ENCODE measurements at places on chromosomes 13 and 19. TPM values are rescaled to one million over a fixed set of nuclear protein-coding genes. Genes with fewer than 3 reads are reported as not detected.

DNA sequence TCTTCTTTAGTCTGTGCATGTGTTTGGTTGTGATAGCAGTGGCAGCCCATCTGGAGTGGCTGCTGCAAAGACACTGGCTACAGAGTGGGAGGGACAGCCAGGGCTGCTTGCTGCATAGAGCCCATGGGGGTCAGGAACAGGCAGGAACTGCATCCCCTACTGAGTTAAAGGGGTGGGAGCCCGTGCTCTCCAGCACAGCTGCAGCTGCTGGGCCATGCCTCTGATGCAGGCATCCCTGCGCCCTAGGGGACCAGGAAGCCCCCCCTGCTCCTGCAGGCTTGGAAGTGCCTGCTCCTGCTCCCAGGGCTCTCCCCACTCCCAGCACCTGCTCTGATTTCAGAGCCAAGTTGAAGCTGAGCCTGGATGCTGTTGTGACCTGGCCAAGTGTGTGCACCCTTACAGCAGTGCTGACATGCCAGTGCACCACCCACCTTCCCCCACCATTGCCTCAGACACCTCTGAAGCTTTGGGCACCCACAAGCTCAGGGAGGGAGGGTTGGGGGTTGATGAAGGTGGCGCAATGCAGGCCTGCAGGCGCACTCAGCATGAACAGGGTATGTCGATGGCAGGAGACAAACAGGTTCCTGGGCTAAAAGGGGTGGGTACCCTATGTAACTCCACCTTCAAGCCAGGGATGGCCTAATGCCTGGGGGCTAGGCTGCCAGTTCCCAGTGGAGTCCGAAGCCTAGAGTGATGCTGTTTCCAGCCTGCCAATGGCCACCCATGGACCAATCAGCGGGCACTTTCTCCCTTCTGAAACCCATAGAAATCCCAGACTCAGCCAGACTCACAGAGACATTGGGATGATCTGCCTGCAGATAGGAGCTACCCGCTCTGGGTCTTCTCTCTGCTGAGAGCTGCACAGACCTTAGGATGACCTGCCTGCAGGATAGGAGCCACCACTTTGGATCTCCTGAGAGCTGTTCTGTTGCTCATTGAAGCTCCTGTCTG is 919.9 kb upstream of the MIR17HG start:
- H3K4me1 ChIP-seq: no peaks in the 10 kb centered on the region
- H3K27ac ChIP-seq: no peak overlapping the region
- no peaks in the 10 kb centered on the region for H3K27me3 ChIP-seq
- H3K4me3 ChIP-seq: no peak overlapping the region
- DNase-seq: no peak

GRCh38 chr13:66842766-66843165 is 387.4 kb downstream of the PCDH9 start:
- DNase-seq: no peak
- no peak overlapping the region for H3K4me3 ChIP-seq
- no peak overlapping the region for H3K27ac ChIP-seq
- no peaks in the 10 kb centered on the region for H3K4me1 ChIP-seq

DNA sequence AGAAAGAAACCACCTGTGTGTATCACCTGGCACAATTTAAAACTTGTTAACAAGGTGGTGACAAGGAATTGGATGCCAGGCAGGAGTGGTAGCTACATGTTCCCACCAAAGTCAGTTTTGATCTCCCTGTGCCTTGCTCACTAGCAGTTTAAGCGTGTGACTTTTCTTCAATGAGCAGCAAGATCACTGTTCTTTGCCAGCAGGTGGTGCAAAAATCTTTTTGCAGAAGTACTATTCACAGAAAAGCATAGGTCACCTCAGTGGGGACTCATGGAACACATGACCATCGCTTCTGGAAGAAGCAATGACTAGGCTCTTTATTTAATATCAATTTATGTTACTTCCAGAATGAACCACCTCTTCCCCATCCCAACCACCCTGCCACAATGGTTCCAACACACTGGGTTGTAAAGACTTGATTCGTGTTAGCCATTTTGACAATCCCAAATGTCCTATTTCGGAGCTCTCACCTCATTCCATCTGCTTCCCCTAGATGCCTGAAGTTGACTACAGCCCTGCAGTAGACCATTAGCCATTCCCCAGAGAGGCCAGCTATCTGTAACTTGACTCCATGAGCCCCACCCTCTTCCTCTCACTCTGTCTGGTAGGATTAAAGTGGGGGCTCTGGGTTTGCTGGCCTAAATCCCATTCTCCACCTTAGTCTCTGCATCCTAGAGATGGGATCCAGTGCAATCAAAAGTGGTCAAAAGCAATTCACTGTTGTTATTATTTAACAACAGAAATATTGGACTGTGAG is 59.1 kb upstream of the TNFRSF19 start:
- H3K36me3 ChIP-seq: no peaks in the 10 kb centered on the region
- DNase-seq: no peak
- H3K27me3 ChIP-seq: no peaks in the 10 kb centered on the region
- peak overlapping the region; percentile 62 for H3K27ac ChIP-seq
- H3K4me3 ChIP-seq: no peak overlapping the region

- H3K4me1 ChIP-seq: no peaks in the 10 kb centered on the region
- H3K27ac ChIP-seq: no peak overlapping the region
- H3K4me3 ChIP-seq: no peak overlapping the region
- DNase-seq: no peak
Measured at GRCh38 chr13:32976056-32976805, 40.0 kb upstream of the KL start.

DNA sequence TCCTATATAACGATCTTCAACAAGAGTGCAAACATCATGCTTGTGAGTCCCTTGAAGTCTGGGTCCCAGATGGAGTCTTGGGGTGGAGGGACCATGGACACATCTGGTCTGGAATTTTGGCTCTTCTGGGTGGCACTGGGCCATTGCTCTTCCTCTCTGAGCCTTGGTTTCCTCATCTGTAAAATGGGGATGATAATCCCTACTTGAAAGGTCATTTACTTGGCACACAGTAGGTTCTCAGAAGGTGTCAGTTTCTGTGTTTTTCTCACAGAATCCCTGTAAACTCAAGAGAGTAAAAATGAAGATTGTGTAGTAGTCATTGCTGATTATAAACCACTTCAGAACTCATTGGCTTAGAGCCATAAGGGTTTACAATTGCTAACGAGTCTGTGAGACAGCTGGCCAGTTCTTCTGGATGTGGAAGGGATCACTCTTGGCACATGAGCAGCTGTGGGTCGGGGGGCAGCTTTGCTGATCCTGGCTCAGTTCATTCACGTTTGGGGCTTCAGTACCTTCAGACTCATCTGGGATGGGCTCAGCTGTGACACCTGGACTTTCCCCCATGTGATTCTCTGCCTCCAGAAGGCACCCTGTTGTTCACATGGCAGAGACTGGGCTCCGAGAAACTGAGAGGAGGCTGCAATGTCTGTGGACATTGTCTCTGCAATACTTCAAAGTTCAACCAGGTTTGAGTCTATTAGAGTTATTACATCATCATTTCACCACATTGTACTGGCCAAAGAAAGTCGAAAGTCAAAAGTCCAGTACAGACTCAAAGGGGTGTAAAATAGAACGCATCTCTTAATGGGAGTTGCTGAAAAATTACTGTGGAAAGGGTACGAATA is 7.8 kb downstream of the CYP4F12 start:
- no peak overlapping the region for H3K4me3 ChIP-seq
- DNase-seq: no peak
- H3K36me3 ChIP-seq: no peaks in the 10 kb centered on the region
- H3K4me1 ChIP-seq: no peaks in the 10 kb centered on the region
- no peak overlapping the region for H3K27ac ChIP-seq

DNA sequence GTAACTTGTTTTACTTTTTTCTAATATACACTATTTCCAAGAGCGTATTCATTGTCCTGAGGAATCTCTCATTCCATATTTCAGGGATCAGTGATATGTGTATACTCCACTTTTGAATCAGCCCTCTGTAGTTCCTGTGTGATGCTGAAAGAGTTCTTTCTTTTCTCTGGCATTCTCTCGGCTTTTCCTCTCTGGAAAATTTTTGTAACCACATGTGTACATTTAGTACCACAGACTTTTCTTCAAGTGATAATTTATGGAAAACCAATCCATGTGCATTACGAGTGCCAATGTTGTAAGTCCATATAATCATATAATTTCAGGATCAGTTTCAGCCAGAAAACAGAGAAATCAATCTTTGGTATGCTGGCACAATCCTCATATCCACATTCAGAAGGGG is 102.2 kb upstream of the MBNL2 start:
- H3K27me3 ChIP-seq: no peaks in the 10 kb centered on the region
- no peak for DNase-seq
- H3K4me1 ChIP-seq: peaks cover 42% of the 10 kb centered on the region
- H3K27ac ChIP-seq: no peak overlapping the region

GRCh38 chr19:5645409-5645808 is 22.5 kb downstream of the SAFB start:
- H3K27ac ChIP-seq: no peak overlapping the region
- no peaks in the 10 kb centered on the region for H3K27me3 ChIP-seq
- peaks cover 14% of the 10 kb centered on the region for H3K4me1 ChIP-seq
- DNase-seq: no peak
- peaks cover 61% of the 10 kb centered on the region for H3K36me3 ChIP-seq

DNA sequence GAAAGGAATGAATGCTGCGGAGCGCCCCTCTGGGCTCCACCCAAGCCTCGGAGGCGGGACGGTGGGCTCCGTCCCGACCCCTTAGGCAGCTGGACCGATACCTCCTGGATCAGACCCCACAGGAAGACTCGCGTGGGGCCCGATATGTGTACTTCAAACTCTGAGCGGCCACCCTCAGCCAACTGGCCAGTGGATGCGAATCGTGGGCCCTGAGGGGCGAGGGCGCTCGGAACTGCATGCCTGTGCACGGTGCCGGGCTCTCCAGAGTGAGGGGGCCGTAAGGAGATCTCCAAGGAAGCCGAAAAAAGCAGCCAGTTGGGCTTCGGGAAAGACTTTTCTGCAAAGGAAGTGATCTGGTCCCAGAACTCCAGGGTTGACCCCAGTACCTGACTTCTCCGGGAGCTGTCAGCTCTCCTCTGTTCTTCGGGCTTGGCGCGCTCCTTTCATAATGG is 8.6 kb downstream of the PDX1 start:
- no peak overlapping the region for H3K4me3 ChIP-seq
- H3K27ac ChIP-seq: no peak overlapping the region
- H3K4me1 ChIP-seq: no peaks in the 10 kb centered on the region
- no peaks in the 10 kb centered on the region for H3K36me3 ChIP-seq
- no peak for DNase-seq

DNA sequence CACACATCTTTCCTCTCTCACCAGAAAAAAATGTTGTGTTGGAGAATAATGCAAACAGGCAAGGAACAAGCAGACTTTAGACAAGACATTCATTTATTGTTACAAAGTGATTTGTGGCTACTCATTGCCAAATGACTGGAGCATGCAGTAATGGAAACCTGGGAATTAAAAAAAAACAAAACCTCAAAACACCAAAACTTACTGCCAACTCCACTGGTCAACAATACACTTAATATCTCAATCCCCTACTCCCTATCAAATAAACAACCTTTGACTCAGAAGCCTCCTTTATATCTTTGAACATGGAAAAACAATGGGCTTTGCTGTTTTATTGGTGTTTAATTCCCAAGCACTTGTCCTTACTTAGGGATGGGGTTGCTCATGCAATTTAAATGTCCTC is 112.8 kb downstream of the POSTN start:
- no peak overlapping the region for H3K4me3 ChIP-seq
- DNase-seq: no peak
- H3K36me3 ChIP-seq: no peaks in the 10 kb centered on the region
- H3K27me3 ChIP-seq: no peaks in the 10 kb centered on the region

DNA sequence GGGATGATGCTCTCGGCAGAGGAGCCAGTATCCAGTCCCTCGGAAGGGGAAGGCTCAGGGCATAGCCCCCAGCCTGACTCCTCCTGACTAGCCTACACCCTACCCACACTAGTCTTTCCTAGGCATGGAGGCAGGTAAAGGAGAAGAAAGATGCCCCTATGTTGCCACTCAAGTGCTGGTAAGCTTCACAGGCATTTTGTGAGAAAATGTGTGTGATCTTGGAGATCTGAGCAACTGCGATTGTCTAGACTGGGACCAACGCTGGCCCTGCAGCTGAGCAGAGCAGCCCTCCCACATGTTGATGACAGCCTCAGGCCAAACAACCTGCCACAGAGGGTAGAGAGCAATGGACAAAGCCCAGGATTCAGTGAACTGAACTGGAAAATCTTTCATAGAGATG is 11.7 kb upstream of the ATP12A start:
- H3K36me3 ChIP-seq: no peaks in the 10 kb centered on the region
- no peaks in the 10 kb centered on the region for H3K27me3 ChIP-seq
- no peak overlapping the region for H3K4me3 ChIP-seq
- DNase-seq: no peak

- no peak for DNase-seq
- H3K27ac ChIP-seq: no peak within 1 kb of the TSS
- H3K4me1 ChIP-seq: no peaks in the 10 kb centered on the region
- H3K4me3 ChIP-seq: no peak within 1 kb of the TSS
- no peaks in the 10 kb centered on the region for H3K27me3 ChIP-seq
Measured at GRCh38 chr13:50015258-50015657, at the start of gene KCNRG. KCNRG (plus strand) TSS chr13:50015444; CDS start chr13:50015494, 50 bp downstream.

DNA sequence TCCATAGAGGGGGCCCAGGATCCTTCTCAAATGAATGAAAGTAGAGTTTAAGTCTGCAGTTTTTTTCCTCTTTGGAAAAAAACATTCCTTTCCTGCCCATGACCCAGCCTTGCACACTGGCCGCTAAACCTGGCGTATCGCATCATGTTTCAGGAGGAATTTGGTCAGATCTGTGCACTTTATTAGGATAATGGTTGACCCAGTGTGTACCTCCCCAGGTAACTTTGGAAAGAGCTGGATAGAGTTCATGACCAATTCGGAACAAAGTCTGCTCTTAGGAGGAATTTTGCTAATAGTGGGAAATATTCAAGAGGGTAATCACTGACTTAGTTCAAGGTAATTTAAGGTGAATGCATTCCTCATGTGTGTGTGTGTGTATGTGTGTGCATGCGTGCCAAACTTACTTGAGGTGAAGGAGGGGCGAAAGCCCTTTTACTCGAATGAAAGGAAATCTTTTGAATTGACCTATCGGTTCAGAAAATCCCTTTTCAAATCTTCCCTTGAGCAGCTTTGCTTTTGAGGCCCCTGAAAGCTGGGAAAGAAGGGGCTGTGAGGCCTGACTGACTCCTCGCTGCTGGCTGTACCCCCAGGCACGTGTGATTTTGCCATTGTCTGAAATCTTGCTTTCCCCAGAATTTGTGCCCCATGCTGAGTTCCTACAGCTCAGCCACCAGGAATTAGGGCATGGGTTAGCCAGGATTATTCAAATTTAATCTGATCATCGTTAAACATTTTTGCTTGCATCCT is 46.3 kb downstream of the SIPA1L3 start:
- H3K4me1 ChIP-seq: peaks cover 4% of the 10 kb centered on the region
- no peak for DNase-seq
- no peak overlapping the region for H3K4me3 ChIP-seq
- H3K27me3 ChIP-seq: no peaks in the 10 kb centered on the region
- H3K27ac ChIP-seq: no peak overlapping the region

DNA sequence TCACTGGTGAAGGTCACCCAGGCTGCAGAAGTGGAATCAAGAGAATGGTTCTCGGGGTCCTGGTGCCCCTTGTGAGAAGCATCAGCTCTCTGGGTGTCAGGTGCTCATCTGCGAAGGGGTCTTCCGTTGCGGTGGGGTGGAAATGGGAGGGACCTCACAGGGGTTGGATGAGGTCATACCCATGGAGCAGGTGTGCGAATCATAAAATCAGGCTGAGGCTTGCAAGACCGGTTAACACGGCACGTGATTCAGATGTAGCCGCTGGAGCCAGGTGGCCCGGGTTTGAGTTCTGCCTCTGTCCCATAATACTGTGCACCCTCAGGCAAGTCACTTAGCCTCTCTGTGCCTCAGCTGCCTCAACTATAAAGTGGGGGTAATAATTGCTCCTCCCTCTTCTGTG is 3.9 kb upstream of the KLK15 start:
- no peak overlapping the region for H3K27ac ChIP-seq
- peaks cover 20% of the 10 kb centered on the region for H3K4me1 ChIP-seq
- DNase-seq: peak; percentile 52
- H3K4me3 ChIP-seq: no peak overlapping the region
- no peaks in the 10 kb centered on the region for H3K36me3 ChIP-seq

The KASH5 gene
- polyA plus RNA-seq: not detected

The ZNF649 gene
- 6.0 TPM for polyA plus RNA-seq

The BEST2 gene
- polyA plus RNA-seq: not detected
